ENCODE measurements at places on chromosomes 4 and X.

GRCh38 chrX:29890646-29891200 lies 324.6 kb upstream of the MAGEB2 start:
- no peak for DNase-seq

- no peak for DNase-seq
Observed at GRCh38 chrX:116292183-116292582, 121.6 kb downstream of the AGTR2 start.

- no peak for DNase-seq
Observed at GRCh38 chr4:110621328-110621812, 1.5 kb downstream of the PITX2 start.

DNA sequence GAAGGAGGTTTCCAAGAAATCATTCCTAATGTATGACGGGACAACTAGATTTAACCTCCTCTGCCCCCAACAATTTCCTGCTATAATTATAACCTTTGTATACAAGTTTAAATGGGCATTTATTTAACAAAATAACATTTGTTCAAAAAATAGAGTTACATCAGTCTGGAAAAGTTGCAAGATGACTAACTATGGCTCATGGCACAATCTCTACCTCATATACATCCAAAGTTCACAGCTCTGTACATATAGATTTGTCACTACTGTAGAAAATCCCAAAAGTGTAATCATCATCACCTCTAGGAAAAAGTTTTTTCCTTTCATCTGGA lies 3.8 kb upstream of the RPS6KA3 start:
- DNase-seq = no peak

GRCh38 chrX:120755066-120755846 lies 120.4 kb downstream of the CT47B1 start:
- DNase-seq = no peak

DNA sequence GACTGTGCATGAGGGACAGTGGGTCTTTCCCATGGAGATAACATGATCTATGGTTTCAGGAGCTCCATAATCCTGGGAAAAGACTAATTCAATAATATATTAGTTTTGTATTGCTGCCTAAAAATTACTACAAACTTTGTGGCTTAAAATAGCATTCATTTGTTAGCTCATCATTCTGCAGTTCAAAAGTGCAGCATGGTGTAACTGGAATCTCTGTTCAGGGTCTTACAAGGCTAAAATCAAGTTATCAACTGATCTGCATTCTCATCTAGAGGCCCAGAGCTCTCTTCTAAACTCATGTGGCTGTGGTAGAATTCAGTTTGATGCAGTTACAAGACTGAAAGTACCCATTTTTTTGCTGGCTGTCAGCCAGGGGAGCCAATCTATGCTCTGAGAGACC lies 66.7 kb downstream of the LHFPL1 start:
- no peak for DNase-seq

GRCh38 chrX:16125520-16126149 lies 2.3 kb downstream of the GRPR start:
- no peak for DNase-seq

DNA sequence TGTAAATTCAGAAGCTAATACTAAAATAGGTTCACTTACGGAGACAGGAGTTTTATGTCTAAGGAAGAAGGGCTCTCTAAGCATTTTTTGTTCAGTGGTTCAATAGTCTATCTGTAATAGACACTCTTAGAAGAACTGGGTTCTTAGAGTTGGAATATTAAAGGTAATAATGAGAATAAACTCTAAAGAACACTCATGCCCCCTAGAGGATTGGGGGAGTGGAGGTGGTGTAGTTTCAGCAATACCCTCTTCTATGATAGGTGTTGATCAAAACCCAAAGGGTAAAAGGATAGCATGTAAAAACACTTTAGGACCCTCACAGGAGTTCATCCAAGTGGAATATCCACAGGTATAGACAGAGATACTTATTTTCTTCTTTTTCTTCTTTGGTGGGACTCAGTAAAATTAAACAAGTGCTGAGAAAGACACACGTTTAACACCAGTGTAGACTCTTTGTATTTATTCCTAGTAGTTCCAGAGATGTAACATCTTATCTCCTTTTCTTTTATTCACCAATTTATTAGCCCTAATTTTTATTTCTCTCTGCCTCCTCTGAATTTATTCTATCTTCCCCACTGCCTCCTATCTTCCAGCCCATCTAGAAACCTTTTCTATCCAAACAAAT lies 25.7 kb upstream of the MND1 start:
- DNase-seq = peak; percentile 37

DNA sequence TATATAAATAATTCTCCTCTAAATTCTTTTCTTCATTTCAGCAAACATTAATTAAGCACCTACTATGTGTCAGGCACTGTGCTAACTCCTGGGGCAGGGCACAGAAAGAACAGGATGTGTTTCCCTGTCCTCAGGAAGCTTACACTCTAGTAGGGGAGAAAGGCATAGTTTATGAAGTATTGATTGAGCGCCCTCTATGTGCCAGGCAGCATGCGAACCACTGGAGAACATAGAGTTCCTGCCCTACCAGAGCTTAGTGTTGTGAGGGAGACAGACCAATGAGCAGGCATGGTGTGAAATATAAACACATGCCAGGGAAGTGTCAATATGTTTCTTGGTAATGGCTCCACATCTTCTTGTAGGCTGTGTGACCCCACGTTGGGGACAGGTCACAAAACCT lies 3.7 kb downstream of the ADGRG4 start:
- DNase-seq = no peak

DNA sequence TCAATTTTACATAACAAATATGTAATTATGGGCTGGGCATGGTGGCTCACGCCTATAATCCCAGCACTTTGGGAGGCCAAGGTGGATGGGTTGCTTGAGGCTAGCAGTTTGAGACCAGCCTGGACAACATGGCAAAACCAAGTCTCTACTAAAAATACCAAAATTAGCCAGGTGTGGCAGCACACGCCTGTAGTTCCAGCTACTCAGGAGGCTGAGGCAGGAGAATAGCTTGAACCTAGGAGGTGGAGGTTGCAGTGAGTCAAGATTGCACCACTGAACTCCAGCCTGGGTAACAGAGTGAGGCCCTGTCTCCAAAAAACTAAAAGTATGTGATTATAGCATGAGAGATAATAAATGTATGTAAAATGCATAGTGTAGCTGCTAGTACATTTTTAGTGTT lies 229.0 kb downstream of the PPARGC1A start:
- DNase-seq = no peak

DNA sequence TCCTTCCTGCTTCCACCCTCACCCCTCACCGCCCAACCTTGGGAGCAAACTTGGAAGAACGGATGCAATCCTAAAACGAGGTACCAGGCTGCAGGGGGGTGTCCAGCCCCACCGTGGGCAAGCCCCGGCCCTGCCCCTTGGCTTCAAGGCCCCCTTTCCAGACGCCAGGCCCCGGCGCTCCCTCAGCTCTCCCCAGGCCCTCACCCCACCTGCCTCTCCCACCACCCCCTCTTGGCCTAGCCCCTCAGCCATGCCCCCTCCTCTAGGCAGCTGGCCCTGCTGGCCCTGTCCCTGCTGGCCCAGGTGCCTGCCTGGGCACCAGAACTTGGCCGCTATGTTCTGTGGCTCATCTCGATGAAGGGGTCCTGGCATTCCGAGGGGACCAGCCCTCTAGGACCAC lies 33.8 kb downstream of the LRPAP1 start:
- no peak for DNase-seq

- DNase-seq = no peak
Observed at GRCh38 chrX:72037601-72038000, 94.1 kb downstream of the RTL5 start.

- DNase-seq = no peak
Observed at GRCh38 chr4:128298852-128299251, 11.2 kb upstream of the PGRMC2 start.
